Lung (tissue), 17 donors: ENCODE measurements at places on chromosomes 1 and 21. TPM values are rescaled to one million over a fixed set of nuclear protein-coding genes. Genes with fewer than 3 reads are reported as not detected.

TNNI3K gene
- not detected for total RNA-seq

AIRE gene
- total RNA-seq: not detected

UFC1 gene
- total RNA-seq: 99.6 TPM

GRCh38 chr1:100895540-100896480, at the start of gene SLC30A7:
Gene SLC30A7, plus strand, starts transcription at chr1:100896090. Its CDS starts 173 bp downstream, at chr1:100896263.
- peak within 1 kb of the TSS; percentile 91 for H3K27ac ChIP-seq
- no peaks in the 10 kb centered on the region for H3K27me3 ChIP-seq
- H3K4me3 ChIP-seq: peak within 1 kb of the TSS; percentile 85
- peaks cover 13% of the 10 kb centered on the region for H3K36me3 ChIP-seq
- H3K4me1 ChIP-seq: peaks cover 29% of the 10 kb centered on the region

GRCh38 chr1:44926311-44926781, 60.0 kb downstream of the EIF2B3 start:
- no peaks in the 10 kb centered on the region for H3K36me3 ChIP-seq
- H3K27ac ChIP-seq: no peak overlapping the region

- H3K27me3 ChIP-seq: peaks cover 14% of the 10 kb centered on the region
- no peak overlapping the region for H3K4me3 ChIP-seq
- H3K27ac ChIP-seq: no peak overlapping the region
- no peaks in the 10 kb centered on the region for H3K36me3 ChIP-seq
- DNase-seq: no peak
- no peaks in the 10 kb centered on the region for H3K4me1 ChIP-seq
Measured at GRCh38 chr1:236140705-236141446, 1.5 kb upstream of the GPR137B start.

- no peaks in the 10 kb centered on the region for H3K36me3 ChIP-seq
- H3K4me1 ChIP-seq: peaks cover 20% of the 10 kb centered on the region
- H3K27me3 ChIP-seq: peaks cover 12% of the 10 kb centered on the region
- H3K27ac ChIP-seq: no peak overlapping the region
Measured at GRCh38 chr1:190478149-190479049, 735 bp upstream of the BRINP3 start.

- H3K4me1 ChIP-seq: peaks cover 26% of the 10 kb centered on the region
- H3K36me3 ChIP-seq: no peaks in the 10 kb centered on the region
- H3K27ac ChIP-seq: no peak overlapping the region
- no peak overlapping the region for H3K4me3 ChIP-seq
- no peak for DNase-seq
- no peaks in the 10 kb centered on the region for H3K27me3 ChIP-seq
Measured at GRCh38 chr1:14282707-14283106, 315.8 kb upstream of the KAZN start.

GRCh38 chr21:36487641-36488307, 7.9 kb upstream of the CLDN14 start:
- DNase-seq: peak; percentile 54
- H3K27me3 ChIP-seq: no peaks in the 10 kb centered on the region
- no peak overlapping the region for H3K27ac ChIP-seq
- H3K36me3 ChIP-seq: no peaks in the 10 kb centered on the region
- H3K4me1 ChIP-seq: no peaks in the 10 kb centered on the region

GRCh38 chr21:30958741-30959140, 77.4 kb upstream of the KRTAP11-1 start:
- peak; percentile 40 for DNase-seq
- H3K27me3 ChIP-seq: no peaks in the 10 kb centered on the region
- no peak overlapping the region for H3K27ac ChIP-seq
- no peaks in the 10 kb centered on the region for H3K36me3 ChIP-seq
- no peak overlapping the region for H3K4me3 ChIP-seq

DNA sequence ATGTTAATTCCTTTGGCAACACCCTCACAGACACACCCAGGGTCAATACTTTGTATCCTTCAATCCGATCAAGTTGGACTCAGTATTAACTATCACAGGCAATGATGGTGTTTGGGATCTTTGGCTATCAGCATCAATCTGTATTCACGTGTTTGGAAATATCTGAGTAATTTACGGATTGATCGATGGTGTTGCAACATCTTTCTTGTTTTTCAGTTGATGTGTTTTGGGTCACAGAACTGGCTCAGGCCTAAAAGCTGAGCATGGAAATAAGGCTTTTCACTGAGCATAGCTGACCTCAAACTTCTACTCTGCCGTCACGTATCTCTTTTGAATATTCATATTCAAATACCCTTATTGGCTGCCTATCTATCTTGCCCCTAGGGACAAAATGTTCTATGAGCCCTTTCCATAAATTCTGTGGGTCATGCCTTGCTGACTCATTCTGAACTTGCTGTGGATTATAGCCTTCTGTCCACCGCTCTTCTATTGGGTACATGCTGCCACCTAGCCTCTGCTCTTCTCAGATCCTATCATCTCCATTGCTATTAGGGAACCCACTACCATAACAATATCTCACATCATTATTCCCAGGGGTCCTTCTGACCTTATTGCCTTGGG, 156.0 kb downstream of the PDE4B start:
- no peaks in the 10 kb centered on the region for H3K27me3 ChIP-seq
- no peaks in the 10 kb centered on the region for H3K36me3 ChIP-seq
- H3K27ac ChIP-seq: no peak overlapping the region
- H3K4me1 ChIP-seq: peaks cover 17% of the 10 kb centered on the region
- no peak overlapping the region for H3K4me3 ChIP-seq
- DNase-seq: no peak

GRCh38 chr1:85935234-85935633, 221.3 kb downstream of the COL24A1 start:
- H3K36me3 ChIP-seq: peaks cover 2% of the 10 kb centered on the region
- peak; percentile 69 for DNase-seq
- peaks cover 35% of the 10 kb centered on the region for H3K4me1 ChIP-seq
- no peaks in the 10 kb centered on the region for H3K27me3 ChIP-seq
- H3K27ac ChIP-seq: no peak overlapping the region

- peaks cover 4% of the 10 kb centered on the region for H3K27me3 ChIP-seq
- peak overlapping the region; percentile 76 for H3K27ac ChIP-seq
- H3K36me3 ChIP-seq: no peaks in the 10 kb centered on the region
- peak; percentile 72 for DNase-seq
- no peaks in the 10 kb centered on the region for H3K4me1 ChIP-seq
Measured at GRCh38 chr1:207959141-207959825, 48.4 kb upstream of the CD34 start.

DNA sequence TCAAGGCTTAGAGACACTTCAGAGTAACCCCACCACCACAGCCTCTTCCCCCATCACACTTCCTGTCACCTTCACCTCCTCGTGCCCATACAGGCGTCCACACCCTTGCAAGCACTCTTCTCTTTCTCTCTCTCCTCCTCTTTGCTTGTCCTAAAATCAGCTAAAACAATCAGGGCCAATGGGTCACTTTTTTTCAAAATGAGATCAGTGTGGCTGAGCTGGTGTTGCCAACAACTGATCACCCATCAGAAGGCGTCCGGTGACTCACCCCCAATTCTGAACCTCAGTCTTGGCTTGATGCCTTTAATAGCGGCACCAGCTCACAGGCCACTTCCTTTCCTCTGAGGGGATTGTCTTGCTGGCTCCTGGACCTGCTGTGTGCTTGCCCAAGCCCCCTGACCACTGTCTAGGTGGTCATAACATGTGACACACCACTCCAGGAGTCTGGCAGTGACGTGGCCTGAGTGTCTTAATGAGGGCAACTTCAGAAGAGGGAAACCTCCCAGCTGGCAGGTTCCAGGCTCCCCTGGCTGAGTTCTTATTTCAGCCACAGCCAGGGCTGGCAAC, 1.6 kb downstream of the DRAXIN start:
- DNase-seq: no peak
- no peak overlapping the region for H3K27ac ChIP-seq
- peaks cover 7% of the 10 kb centered on the region for H3K4me1 ChIP-seq
- H3K4me3 ChIP-seq: no peak overlapping the region
- peaks cover 19% of the 10 kb centered on the region for H3K27me3 ChIP-seq

DNA sequence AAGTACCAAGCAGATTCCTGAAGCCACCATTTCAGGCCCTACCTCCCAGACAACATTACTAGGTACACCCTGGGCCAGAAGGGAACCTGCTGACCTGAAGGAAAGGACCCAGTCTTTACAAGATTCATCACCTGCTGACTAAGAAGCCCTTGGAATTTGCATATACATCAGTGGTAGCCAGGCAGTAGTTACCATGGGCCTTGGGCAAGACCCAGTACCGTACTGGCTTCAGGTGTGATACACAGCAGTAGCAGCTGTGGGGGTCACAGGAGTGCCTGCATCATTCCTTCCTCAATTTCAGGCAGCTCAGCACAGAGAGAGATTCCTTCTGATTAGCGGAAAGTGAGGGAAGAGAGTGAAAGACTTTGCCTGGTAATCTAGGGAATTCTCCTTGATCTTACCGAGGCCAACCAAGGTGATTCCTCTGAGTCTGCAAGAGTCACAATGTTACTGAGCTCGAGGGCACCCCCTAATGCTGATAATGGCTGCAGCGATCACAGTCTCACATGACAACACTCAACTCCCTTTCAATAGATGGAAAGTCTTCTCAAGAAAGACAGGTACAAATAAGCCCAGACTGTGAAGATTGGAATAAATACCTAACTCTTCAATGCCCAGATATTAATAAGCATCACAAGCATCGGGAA, 22.0 kb upstream of the UHMK1 start:
- H3K4me3 ChIP-seq: no peak overlapping the region
- no peaks in the 10 kb centered on the region for H3K27me3 ChIP-seq
- H3K36me3 ChIP-seq: no peaks in the 10 kb centered on the region
- no peaks in the 10 kb centered on the region for H3K4me1 ChIP-seq

- H3K36me3 ChIP-seq: no peaks in the 10 kb centered on the region
- H3K27ac ChIP-seq: peak overlapping the region; percentile 73
- no peaks in the 10 kb centered on the region for H3K27me3 ChIP-seq
- H3K4me1 ChIP-seq: no peaks in the 10 kb centered on the region
- DNase-seq: peak; percentile 15
- H3K4me3 ChIP-seq: no peak overlapping the region
Measured at GRCh38 chr21:28675331-28676041, 317.2 kb downstream of the LTN1 start.

DNA sequence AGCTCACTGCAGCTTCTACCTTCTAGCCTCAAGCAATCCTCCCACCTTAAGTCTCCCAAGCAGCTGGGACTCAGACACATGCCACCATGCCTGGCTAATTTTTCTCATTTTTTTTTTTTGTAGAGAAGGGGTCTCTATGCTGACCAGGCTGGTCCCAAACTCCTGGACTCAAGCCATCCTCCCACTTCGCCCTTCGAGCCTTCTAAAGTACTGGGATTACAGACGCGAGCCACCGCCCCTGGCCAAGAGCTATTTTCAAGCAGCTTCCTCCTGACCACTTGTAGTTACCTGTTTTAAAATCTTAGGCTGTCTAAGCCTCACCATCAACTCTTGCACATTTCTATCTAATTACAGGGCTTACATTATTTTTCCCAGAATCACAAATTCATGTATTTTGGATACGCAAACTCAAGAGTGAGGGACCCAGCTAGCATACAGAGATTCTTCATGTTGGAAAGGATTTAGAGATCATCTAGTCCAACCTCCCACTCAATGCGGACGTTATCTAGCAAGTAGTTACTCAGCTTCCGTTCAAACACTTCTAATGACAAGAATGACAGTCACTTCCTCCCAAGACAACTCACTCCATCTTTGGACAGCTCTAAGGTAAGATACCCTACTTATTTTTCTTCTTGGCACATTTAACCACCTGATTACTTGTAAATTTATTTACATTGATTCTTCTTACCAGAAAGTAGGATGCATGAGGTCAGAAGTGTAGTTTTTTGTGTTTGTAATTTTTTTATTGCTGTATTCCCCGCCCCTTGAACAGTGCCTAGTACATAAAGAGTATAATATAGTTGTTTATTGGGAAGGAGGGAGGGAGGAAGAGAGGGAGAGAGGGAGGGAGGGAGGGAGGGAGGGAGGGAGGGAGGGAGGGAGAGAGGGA, 65.4 kb downstream of the LUZP1 start:
- no peaks in the 10 kb centered on the region for H3K27me3 ChIP-seq
- DNase-seq: no peak
- H3K4me1 ChIP-seq: peaks cover 6% of the 10 kb centered on the region
- H3K27ac ChIP-seq: peak overlapping the region; percentile 70

DNA sequence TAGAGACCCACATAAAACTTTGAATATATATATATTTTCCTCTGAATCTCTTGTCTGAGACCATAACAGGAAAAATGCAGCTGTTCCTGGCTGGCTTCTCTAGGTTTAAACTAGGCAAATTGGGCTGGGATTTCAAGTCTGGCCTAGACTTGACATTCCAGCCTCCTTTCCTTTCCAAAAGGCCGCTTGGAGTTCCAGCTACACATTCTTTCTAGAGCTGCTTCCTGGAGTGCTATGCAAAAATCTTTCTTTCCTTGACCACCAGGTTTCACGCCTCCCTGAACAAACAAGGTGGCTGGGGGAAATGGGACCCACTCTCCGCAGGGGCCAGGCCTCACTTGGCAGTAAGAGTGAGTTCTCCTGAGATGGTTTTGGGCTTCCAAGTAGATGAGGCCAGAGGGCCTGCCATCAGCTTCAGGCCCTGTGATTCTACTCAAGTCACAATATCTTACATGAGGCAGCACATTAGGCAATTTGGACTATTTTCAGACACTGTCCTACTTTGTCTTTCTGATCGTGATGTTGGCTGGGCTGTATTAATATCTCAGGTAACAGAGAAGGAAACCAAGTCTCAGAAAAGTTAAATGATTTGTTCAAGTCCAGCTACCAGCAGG, 102.4 kb downstream of the FAM78B start:
- no peak overlapping the region for H3K27ac ChIP-seq
- H3K36me3 ChIP-seq: no peaks in the 10 kb centered on the region
- no peaks in the 10 kb centered on the region for H3K4me1 ChIP-seq
- no peaks in the 10 kb centered on the region for H3K27me3 ChIP-seq
- H3K4me3 ChIP-seq: no peak overlapping the region
- no peak for DNase-seq

DNA sequence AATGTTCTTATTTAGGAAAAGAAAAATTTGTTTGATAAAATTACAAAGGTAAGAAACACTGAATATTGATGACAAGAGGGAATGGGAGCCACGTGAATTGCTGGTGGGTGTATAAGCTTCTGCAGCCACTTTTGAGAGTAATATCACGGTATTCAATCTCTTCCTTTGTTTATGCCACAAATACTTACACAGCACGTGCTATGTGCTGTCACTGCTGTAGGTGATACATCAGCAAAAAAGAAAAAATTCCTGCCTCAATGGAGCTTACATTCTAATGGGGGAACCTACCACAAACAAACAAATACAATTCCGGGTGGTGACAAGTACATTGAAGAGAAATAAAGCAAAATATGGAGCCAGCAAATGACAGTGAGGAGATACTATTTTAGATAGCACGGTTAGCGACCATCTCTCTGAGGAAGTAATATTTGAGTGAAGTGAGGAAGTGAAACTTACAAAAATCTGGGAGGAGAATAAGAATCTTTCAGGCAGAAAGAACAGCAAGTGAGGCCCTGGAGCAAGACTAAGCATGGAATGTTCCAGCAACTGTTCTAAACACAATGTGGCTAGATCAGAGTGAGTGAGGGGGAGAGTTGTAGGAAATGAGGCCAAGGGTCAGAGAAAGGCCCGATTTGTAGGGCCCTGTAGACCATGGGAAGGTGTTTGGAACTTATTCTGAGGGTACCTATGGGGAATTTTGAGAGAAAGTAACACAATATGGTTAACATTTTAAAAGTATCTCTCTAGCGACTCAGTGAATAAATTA, 2.6 kb upstream of the FCRLB start:
- DNase-seq: no peak
- H3K27ac ChIP-seq: no peak overlapping the region
- no peaks in the 10 kb centered on the region for H3K4me1 ChIP-seq
- no peaks in the 10 kb centered on the region for H3K27me3 ChIP-seq
- H3K36me3 ChIP-seq: no peaks in the 10 kb centered on the region

- H3K27ac ChIP-seq: no peak overlapping the region
- H3K4me1 ChIP-seq: no peaks in the 10 kb centered on the region
- no peaks in the 10 kb centered on the region for H3K36me3 ChIP-seq
- no peak overlapping the region for H3K4me3 ChIP-seq
Measured at GRCh38 chr1:46474570-46474969, 15.1 kb upstream of the DMBX1 start.

GRCh38 chr1:175320804-175321203, 128.2 kb upstream of the KIAA0040 start:
- no peak overlapping the region for H3K4me3 ChIP-seq
- DNase-seq: no peak
- H3K27ac ChIP-seq: no peak overlapping the region
- peaks cover 3% of the 10 kb centered on the region for H3K4me1 ChIP-seq
- H3K27me3 ChIP-seq: no peaks in the 10 kb centered on the region
- no peaks in the 10 kb centered on the region for H3K36me3 ChIP-seq
